ENCODE measurements at places on chromosomes 11 and 22.
A peak's percentile ranks its signal among the peaks of the same experiment; 100 is the strongest.

- DNase-seq: no peak
Measured at GRCh38 chr11:93492464-93493251, 50.5 kb downstream of the SMCO4 start.

DNA sequence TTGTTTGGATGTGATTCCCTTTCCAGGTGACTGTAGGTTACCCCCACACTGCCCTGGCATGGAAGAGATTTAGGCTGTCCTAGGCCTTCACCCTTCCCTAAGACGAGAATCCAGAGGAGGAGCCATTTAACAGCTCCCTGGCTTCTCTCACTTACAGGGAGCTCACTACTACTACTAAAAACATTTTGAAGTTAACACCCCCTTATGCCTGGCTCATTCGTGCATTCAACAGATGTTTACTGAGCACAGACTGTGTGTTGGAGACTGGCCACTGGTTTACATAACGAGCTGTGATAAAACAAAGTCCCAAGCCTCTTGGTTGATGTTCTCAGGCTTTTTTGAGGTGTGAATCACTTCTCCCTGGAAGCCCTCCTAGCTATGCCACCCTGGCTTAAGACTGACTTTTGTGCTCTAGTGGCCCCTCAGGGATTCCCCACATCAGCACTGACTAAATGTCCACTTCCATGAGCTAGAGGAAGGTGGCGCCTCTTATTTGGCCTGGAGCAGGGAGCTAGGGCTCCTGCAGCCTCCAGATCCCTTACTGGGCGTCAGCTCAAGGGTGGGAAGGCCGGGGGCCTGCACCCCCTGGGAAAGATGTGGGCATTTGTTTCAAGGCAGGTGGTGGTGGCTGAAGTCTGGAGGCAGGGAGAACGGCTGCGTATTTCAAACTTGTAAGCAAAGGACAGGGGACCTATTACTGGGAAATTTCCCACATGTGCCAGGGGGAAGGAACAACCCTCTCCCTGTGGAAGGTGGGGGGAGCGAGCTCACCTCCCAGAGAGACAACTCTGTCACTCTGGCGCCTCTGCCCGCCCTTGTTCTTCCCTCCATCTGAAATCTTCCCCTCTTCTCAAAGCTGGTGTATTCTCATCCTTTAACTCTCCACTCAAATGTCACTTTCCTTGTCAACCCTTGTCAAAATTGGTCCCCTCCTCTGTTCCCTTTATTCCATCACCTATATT is 19.4 kb upstream of the MALAT1 start:
- peak; percentile 64 for DNase-seq

DNA sequence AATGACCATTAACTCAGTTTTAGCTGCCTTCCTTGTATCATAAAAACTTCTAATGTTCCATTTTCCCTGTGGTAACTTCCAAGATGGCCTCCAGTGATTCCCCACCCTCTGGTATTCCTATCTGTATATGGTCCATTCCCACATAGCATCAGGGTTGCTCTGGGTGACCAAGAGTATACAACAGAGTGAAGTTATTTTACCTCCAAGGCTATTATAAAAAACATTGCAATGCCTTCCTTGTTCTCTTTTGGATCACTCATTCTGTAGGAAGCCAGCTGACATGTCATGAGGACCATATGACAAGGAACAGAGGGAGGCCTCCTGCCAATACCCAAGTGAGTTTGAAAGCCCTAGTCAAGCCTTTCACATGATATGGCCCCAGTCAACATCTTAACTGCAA is 30.1 kb downstream of the ZNF280B start:
- no peak for DNase-seq

DNA sequence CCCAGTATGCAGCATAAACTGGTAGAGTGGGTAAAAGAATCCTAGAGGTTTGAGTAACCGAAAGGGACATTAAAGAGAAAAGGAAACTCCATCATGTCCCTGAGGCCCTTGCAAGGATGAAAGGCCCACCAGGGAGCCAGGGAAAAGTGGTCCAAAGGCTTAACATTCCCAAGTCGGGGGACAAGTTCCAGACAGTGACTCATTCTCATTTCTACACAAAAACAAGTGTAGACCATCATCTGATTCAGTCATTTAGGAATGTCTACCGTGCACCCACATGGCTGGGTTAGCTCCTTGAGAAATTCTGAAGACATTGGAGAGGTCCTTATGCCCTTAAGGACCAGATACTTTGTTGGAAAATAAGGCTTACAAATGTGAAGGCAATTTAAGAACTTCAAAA is 4.8 kb upstream of the NOX4 start:
- no peak for DNase-seq

GRCh38 chr11:1791912-1792311 is 28.2 kb upstream of the CTSD start:
- DNase-seq: no peak

DNA sequence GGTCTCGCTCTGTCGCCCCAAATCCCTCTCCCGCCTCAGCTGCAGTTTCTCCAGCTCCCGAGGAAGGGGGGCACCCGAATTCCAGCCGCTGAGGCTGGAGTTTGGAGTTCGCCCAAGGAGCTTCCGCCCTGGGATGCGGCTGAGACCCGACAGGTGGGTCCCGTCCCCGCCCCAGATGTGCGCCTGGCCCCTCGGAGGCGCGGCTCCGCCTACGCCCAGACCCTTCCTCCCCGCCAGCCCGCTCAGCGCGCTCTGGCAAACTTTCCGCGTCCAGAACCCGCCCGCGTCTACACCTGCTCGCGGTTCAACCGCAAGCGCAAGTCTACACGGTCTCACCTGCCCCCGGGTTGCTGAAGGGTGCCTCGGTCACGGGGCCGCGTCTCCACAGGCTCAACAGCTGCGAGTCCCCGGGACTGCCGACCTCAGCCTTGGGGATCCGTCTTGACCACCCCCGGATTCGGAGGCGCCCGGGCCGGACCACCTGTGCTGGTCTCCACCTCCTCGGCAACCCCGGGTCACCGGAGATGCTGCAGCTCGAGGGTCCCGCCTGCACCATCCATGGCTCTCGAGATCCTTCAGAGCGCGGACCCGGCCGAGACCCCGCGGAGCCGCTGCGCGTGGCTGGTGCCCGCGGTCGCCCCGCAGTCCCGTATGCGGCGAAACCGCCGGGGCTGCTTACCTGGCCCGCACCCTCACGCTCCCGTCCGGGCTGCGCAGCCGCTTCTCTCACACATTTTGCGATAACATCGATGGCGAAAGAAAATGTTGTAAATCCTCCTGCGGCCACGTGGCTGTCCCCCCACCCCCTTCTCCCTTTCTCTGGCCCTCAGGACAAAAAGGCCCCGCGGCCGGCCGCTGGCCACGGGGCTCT is 63.6 kb downstream of the NFAM1 start:
- no peak for DNase-seq

GRCh38 chr11:49202287-49202976 is 6.0 kb downstream of the FOLH1 start:
- DNase-seq: no peak

DNA sequence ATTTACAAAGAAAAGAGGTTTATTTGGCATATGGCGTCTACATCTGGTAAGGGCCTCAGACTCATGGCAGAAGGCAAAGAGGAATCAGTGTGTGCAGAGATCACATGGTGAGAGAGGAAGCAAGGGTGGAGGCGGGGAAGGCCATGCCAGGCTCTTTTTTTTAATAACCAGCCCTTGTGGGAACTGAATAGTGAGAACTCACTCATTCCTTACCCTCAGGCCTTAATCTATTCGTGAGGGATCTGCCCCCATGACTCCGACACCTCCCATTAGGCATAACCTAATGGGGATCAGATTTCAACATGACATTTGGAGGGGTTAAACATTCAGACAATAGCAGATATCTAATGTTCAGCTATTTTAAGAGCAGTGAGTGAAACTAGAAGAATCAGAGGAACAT is 55.7 kb downstream of the ATM start:
- DNase-seq: no peak

DNA sequence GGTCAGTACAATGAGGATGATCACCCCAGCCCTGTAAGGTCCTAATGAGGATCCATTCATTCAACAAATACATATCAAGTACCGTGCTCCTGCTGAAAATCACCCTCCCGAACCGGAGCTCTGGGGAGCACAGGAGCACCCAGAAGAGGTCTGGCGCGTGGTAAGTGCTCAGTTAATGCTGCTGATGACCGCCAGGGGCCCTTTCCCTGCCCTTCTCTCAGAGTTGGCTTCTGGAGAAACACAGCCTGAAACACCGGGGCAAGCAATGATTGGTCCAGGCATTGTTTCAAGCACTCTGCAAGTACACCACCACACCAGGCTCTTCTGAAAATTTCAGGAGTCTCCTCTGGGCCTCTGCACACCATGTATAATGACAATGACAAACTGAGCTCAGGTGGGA is 3.8 kb upstream of the CCDC86 start:
- no peak for DNase-seq

- peak; percentile 42 for DNase-seq
Measured at GRCh38 chr11:98277251-98277912, 743.4 kb upstream of the CNTN5 start.

GRCh38 chr22:36331912-36332622 is 55.7 kb downstream of the MYH9 start:
- DNase-seq: peak; percentile 64

DNA sequence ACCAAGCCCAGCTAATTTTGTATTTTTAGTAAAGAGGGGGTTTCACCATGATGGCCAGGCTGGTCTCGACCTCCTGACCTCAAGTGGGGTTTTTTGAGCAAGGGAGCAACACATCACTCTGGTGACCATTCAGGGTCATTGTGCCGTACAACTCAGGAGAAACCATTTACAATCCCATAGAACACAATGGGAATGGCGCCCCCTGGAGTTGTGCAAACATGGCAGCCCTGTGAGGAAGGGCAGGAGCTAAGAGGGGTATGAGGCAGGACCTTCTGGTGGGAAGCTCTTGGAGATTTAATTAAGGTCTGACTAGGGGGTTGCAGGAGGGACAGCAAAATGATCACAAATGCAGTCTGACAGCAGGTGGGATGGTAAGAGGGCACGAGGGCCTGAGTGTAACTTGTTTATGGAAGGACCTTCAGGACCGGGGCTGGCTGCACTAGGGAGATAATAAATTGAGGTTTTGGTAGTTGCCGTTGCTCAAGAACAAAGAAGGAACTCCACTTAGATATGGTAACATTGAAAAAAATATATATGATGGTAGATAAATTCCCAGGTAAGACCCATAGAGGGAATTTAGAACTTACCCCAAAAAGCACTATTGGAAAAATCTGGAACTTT is 9.1 kb upstream of the CSF2RB start:
- DNase-seq: no peak

DNA sequence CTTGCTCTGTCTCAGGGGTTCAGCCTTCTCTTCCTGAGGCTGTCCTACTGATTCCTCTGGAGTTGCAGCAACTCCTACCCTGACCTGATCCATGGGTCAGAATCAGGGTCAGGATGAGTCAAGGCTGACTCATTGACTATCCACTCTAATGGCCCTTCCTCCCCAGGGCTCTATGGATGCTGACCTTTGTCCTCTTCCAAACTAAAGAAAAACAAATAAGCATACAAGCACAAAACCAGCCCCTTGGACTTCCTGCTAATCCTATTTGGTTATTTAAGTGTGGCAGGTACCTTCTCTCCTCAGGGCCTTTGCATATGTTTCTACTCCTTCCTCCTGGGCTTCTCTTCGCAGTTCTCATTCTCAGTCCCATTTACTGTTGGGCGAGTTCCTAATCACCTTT is 204.5 kb upstream of the NAV2 start:
- DNase-seq: no peak

GRCh38 chr11:104036995-104037394 is 555 bp downstream of the DDI1 start:
- no peak for DNase-seq

DNA sequence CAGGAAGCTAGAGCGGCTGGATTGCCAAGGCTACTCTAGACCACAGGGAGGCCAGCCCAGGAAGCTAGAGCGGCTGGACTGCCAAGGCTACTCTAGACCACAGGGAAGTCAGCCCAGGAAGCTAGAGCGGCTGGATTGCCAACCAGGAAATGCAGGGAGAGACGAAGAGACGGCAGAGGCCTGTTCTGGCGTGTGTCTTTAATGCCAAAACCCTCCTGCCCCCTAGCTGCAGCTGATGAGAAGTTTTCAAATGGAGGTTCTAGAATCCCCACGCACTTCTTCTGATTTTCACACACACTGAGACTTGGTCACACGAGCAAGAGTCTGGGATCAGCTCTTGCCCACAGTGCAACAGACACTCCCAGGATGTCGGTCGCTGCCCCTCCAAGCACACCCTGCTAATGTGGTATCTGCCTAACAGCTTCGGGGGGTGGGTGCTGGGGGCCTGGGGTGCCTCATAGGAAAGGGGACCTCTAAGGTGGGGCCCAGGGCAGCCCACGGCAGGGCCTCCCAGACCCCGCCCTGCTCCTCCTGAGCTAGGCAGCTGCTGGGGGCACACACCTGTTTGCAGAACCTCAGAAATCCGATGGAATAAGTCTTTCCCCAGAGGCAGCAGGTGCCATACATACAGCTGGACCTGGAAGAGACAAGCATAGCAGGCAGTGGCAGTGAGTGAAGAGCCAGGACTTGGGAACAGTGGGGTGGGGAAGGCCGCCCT is 28.5 kb downstream of the MAFF start:
- DNase-seq: peak; percentile 34

DNA sequence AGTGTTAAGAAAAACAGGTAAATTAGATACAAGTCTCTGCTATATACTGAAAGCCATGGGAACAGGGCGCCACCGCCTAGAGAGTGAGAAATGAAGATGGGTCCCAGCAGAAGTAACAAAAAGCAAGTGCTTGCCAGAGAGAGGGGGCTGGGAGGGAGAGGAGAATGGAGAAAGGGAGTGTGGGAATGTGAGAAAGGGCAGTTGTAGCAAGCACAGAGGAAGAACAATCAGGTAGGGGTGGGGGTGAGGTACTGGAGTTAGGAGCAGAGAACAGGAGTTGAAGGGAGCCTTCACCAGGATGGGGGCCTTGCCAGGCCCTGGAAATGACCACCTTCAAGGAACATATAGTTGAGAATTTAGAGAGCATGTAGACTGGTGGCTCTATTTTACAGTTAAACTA is 66.8 kb downstream of the TCF20 start:
- DNase-seq: no peak

GRCh38 chr11:70423523-70424505 is 25.5 kb downstream of the CTTN start:
- no peak for DNase-seq

GRCh38 chr11:41334007-41334933 is 125.2 kb downstream of the LRRC4C start:
- no peak for DNase-seq

DNA sequence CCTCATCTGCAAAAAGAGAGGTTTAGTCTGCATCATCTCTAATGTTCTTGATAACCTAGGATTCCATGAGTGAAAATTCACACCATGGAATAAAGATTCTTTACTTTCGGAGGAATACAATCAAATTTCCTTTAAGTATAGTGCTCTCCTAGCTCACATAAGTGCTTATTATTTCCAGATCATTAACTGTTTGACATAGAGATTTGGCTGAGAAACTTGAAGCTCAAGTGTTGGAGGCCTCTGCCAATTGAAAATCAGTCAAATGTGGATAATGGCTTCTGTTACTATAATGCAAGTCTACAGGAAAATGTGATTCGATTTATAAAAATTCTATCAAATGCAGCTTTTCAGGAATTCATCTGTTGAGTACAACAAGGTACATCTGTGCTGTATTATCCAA is 144.6 kb downstream of the KIF18A start:
- DNase-seq: peak; percentile 94

- no peak for DNase-seq
Measured at GRCh38 chr11:29166306-29166705, 850.5 kb downstream of the KCNA4 start.

- no peak for DNase-seq
Measured at GRCh38 chr11:110852921-110853490, 140.8 kb upstream of the ARHGAP20 start.
